Neural progenitor cell (in vitro differentiated cells): ENCODE measurements at places on chromosomes 6 and 20. TPM values are rescaled to one million over a fixed set of nuclear protein-coding genes. Genes with fewer than 3 reads are reported as not detected.

- no peak overlapping the region for H3K4me3 ChIP-seq
- H3K36me3 ChIP-seq = no peaks in the 10 kb centered on the region
- H3K27ac ChIP-seq = no peak overlapping the region
- H3K4me1 ChIP-seq = no peaks in the 10 kb centered on the region
- H3K27me3 ChIP-seq = no peaks in the 10 kb centered on the region
These were observed 4.1 kb upstream of the AIF1 start for GRCh38 chr6:31610968-31611367.

DNA sequence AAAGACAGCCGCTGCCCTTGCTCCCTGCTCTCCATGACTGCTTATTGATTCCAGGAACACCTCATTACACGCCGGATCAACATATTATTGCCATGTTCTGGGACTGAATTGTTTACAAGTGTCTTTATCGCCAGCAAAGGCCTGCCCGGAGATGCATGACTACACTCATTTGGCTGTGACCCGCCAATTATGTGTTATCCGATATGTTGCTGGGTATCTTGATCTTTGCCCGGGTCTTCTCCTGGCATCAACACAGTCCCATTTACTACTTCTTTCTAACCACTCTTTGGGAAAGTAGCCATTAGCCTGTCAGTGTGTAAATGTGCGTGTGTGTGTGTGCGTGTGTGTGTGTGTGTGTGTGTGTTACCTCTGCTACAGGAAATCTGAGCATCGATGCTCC lies 15.4 kb downstream of the LINC00237 start:
- no peak for DNase-seq
- H3K4me1 ChIP-seq = peaks cover 14% of the 10 kb centered on the region
- no peak overlapping the region for H3K27ac ChIP-seq
- no peak overlapping the region for H3K4me3 ChIP-seq
- H3K27me3 ChIP-seq = peaks cover 70% of the 10 kb centered on the region
- no peaks in the 10 kb centered on the region for H3K36me3 ChIP-seq

DNA sequence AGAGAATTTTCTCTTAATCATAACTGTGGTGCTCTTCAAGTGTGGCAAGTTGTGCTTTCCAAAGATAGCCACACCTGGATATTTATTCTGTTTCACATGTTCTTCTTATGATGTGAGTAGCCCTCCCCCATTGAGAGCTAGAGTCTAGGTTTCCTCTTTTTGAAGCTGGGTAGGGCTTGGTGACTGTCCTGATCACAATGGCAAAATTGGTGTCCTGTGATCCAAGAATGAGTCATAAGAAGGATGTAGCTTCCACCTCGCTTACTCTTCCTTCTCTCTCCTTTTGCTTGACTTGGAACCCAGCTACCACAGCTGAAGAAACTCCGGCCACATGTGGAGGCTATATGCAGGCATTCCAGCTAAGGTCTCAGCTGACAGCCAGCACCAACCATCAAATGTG lies 7.4 kb upstream of the IGF2R start:
- no peak overlapping the region for H3K4me3 ChIP-seq
- no peak for DNase-seq
- no peaks in the 10 kb centered on the region for H3K36me3 ChIP-seq
- no peaks in the 10 kb centered on the region for H3K4me1 ChIP-seq

- H3K4me1 ChIP-seq = no peaks in the 10 kb centered on the region
- H3K27ac ChIP-seq = no peak overlapping the region
- no peak for DNase-seq
- no peaks in the 10 kb centered on the region for H3K36me3 ChIP-seq
These were observed 66.2 kb upstream of the SLCO4A1 start for GRCh38 chr20:62575976-62576722.

GRCh38 chr20:40657526-40657925 lies 31.5 kb downstream of the MAFB start:
- no peaks in the 10 kb centered on the region for H3K4me1 ChIP-seq
- no peaks in the 10 kb centered on the region for H3K27me3 ChIP-seq
- no peak overlapping the region for H3K4me3 ChIP-seq

GRCh38 chr6:48733581-48733980 lies 622.6 kb upstream of the PTCHD4 start:
- no peaks in the 10 kb centered on the region for H3K27me3 ChIP-seq
- no peaks in the 10 kb centered on the region for H3K4me1 ChIP-seq
- no peak overlapping the region for H3K4me3 ChIP-seq
- H3K36me3 ChIP-seq = no peaks in the 10 kb centered on the region
- H3K27ac ChIP-seq = no peak overlapping the region

DNA sequence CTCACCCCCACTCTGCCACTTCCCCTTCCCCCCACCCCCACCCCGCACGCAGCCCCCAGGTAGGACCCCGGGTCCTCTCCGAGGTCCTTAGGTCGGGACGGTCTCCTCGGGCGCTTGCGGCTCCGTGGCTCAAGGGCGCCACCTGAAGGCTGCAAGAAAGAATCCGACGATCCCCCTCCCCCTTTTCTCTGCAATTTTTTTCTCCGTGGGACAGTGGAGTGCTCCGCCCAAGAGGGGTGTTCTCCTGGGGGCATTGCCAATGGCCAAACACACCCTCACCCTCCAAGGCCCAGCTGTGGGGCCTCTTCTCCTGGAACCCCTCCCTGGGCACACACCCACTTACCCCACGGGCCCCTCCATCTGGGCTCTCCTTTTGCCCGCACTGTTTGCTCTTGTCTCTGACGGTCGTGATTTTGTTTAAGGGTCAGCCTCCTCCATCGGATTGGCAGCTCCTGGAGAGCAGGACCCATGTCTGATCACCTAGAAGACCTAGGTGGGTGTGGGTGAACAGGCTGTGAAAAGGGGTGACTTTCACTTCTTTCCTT lies 1.1 kb upstream of the TMEM74B start:
- DNase-seq = peak; percentile 83
- peak overlapping the region; percentile 75 for H3K4me3 ChIP-seq
- no peak overlapping the region for H3K27ac ChIP-seq
- peaks cover 68% of the 10 kb centered on the region for H3K27me3 ChIP-seq
- peaks cover 5% of the 10 kb centered on the region for H3K4me1 ChIP-seq

- DNase-seq = no peak
- no peaks in the 10 kb centered on the region for H3K4me1 ChIP-seq
- no peak overlapping the region for H3K4me3 ChIP-seq
- no peaks in the 10 kb centered on the region for H3K27me3 ChIP-seq
These were observed 219.3 kb downstream of the DHX35 start for GRCh38 chr20:39181490-39181889.

DNA sequence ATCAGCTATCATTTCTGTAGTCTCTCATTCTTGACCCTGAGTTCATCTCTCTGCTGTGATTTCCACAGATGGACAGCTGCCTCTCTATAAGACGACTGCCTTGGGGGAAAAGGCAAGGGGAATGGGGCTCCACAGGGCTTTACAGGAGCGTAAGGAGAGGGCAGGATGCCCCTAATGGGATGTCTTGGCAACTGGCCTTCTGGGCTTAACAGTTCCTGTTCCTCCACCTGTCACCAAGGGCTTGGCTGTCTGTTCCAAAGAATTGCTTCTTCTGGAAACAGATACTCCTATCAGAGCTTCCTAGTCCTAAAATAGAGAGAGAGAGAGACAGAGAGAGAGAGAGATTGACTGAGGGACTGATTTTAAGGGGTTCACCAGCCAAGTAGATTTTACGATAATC lies 181.9 kb downstream of the TMEM200A start:
- H3K27me3 ChIP-seq = no peaks in the 10 kb centered on the region
- no peak overlapping the region for H3K27ac ChIP-seq
- H3K4me1 ChIP-seq = no peaks in the 10 kb centered on the region
- no peak overlapping the region for H3K4me3 ChIP-seq

GRCh38 chr6:31830886-31831335 lies 3.4 kb downstream of the HSPA1B start:
- H3K36me3 ChIP-seq = no peaks in the 10 kb centered on the region
- peak overlapping the region; percentile 77 for H3K4me3 ChIP-seq
- H3K27ac ChIP-seq = no peak overlapping the region
- peaks cover 4% of the 10 kb centered on the region for H3K27me3 ChIP-seq
- H3K4me1 ChIP-seq = peaks cover 9% of the 10 kb centered on the region

The C6orf163 gene
- total RNA-seq = 2.6 and 3.1 TPM in 2 replicates

The MICAL1 gene
- total RNA-seq = 50.6 and 123 TPM in 2 replicates

The PIM1 gene
- total RNA-seq = 9.1 and 18.9 TPM in 2 replicates

The ZSCAN16 gene
- total RNA-seq = 8.4 and 17.7 TPM in 2 replicates

The APCDD1L gene
- total RNA-seq = not detected in 2 replicates

The LPIN3 gene
- 2.8 and 8.9 TPM in 2 replicates for total RNA-seq
